ENCODE measurements at places on chromosomes 2 and 18.

- no peak for DNase-seq
Observed at GRCh38 chr18:7662866-7663265, 95.8 kb downstream of the PTPRM start.

DNA sequence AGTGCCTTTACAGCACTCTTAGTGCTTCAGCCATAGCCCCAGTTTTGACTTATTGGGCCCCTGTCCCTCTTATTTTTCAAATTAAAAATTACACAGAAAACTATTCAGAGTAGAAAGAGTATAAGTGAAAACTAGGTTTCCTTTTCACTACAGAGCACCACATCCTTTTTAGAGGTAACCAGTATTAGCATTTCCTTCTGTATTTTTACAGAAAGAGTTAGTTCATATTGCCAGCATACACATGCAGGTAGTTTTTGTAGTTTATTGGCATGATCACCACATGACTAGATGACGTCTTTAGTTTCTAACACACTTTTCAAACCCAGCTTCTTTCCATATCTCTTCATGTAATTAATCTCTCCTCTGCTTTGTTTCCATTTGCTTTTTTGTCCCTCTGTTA, 66.4 kb downstream of the UBE2E3 start:
- no peak for DNase-seq

GRCh38 chr2:107582487-107582886, 244.2 kb upstream of the RGPD4 start:
- no peak for DNase-seq

- no peak for DNase-seq
Observed at GRCh38 chr2:106232638-106233349, 38.7 kb upstream of the UXS1 start.

DNA sequence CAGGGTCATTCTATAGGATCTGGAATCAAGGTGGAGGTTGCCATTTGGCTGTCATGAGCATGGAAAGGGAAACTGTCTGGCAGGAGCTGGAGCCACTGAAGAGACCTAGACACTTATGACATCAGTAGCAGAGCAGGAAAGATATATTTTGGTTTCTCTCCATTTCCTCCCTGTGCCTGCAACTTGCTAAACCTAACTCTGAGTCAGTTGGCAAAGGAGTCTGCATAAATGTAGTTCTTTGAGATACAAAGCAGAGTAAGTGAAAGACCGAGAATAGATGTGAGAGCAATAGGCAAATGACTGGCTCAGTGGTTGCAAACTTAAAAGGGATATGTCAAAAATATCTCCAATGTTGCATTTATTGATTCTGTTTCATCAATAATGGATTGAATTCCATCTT, 757.7 kb downstream of the KCNJ3 start:
- DNase-seq = no peak

GRCh38 chr2:201558665-201559064, 84.6 kb downstream of the TMEM237 start:
- peak; percentile 4 for DNase-seq

- DNase-seq = no peak
Observed at GRCh38 chr2:71923143-71923525, 224.5 kb downstream of the CYP26B1 start.

GRCh38 chr2:84022810-84023431, 436.2 kb downstream of the SUCLG1 start:
- DNase-seq = no peak

DNA sequence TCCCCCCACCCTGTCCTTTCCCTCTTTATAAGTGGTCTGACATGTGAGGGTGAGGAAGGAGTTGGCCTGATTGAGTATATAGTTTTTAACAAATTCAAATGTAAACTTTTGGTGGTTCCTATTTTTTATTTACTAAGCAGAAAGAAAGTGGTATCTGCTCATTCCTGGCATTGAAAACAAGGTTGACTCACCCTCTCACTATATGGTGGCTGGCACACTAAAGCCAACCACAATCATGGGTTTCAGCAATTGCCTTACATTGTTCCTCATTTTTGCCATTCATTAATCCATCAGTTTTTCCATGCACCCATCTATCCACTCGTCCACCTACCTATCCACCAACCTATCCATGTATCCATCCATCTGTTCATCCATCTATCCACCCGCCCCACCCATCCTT, 75.4 kb upstream of the IGFBP5 start:
- no peak for DNase-seq

DNA sequence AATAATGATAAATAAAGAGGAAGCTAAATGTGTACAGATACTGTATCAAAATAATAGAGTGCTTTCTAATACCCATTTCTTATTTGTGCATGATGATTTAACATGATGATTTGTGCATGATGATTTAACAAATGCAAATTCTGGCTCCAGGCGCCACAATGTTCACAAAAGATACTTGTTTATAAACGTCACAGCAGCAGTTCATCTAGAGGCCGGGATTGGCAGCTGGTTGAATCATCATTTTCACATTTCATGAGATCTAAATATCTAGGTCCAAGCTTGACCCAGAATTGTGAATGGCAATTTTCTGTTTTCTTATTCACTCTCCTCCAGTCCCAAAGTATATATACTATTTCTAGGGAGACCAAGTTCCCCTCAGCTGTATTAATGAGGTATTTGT, 322.0 kb downstream of the SUCLG1 start:
- no peak for DNase-seq

- DNase-seq = no peak
Observed at GRCh38 chr2:103986001-103986400, 867.9 kb upstream of the POU3F3 start.

GRCh38 chr2:147049957-147050356, 794.9 kb upstream of the ACVR2A start:
- DNase-seq = no peak

- no peak for DNase-seq
Observed at GRCh38 chr2:230983566-230983965, 12.4 kb upstream of the SPATA3 start.

GRCh38 chr2:119407430-119408220, 24.0 kb upstream of the TMEM37 start:
- no peak for DNase-seq

DNA sequence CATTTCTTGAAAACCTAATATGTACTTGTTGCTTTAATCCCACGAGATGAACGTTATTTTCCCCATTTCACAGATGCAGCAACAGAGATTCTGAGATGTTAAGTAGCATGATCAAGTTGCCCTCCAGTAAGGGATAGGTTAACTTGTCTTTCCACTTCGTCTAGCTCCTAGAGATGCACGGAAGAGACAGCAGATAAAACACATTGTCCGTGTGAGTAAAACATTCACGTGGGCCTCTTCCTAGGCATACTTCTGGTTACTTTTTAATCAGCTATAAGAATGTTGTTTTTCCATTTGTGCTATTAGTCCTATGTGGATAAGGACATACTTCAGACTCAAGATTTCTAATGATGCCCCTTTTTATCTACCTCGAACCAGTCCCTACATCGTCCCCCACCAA, 1.2 kb upstream of the ARHGAP28 start:
- DNase-seq = no peak

DNA sequence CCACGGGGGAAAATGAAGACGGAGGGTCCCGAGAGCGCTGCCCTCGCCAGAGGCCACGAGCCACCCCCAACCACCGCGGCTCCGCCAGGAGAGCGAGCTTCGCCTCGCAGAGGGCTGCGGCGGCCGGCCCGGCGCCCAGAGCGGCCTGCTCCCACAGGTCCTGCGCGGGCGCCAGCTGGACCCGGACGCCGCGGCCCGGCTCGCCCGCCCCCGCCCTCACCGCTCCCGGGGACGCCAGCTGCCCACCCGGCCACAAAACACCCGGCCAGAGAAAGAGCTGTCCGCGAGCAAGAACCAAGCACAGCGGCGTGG, 709 bp downstream of the PTPN2 start:
- no peak for DNase-seq

DNA sequence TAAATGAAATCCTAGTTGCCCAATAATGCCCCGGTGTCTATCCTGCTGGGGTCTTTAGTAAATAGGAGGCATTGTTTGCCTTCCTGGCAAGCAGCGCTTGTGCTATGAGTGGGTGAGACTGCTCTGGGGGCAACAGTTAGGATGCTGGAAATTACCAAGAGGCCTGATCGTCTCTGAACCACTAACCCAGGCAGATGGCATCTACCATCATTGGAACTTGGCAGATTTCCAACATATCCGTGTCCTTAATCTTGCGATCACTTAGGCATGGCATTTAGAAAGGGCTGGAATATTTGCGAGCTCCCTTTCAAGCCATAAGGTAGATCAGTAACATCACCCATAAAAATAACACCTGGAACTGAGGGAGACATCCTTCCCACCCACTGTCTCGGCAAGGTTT, 18.8 kb upstream of the SH3RF3 start:
- DNase-seq = no peak

GRCh38 chr2:10193851-10194820, 71.6 kb downstream of the RRM2 start:
- no peak for DNase-seq

- no peak for DNase-seq
Observed at GRCh38 chr2:125961739-125962138, 694.2 kb upstream of the GYPC start.

DNA sequence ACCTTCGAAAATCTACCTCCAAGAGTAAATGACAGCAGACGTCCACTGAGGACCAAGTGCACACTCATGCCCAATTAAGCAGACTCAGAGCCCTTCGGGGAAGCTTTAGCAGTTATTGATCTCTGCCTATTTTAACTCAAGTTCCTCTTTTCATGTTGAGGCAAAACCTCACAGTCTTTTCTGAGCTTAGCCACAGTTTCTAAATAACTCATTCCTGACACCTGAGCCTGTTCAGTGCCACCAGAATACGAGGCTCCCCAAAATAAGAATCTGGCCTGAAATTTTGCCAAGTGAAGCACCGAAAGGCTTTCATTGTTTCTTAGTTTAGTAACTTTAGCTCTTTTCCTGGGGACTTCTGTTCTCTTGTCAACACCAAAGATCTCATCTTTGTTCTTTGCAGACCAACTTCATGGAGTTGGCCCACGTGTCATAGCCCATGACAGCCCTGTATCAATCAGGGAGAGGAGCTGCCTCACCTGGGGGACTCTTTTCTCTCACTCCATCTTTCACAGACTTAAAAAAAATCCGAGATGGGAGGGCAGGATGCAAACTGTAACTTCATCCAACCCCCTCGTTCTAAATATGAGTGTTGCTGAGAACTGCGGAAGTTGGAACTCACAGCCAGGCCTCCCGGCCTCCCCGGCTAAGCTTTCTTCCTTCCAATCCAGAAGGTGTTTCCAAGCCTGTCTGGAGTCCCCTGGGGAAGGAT, 22.2 kb downstream of the INPP5D start:
- peak; percentile 77 for DNase-seq

GRCh38 chr2:44267269-44267795, 7.9 kb upstream of the SLC3A1 start:
- no peak for DNase-seq

GRCh38 chr2:159134979-159135378, 151.5 kb downstream of the WDSUB1 start:
- no peak for DNase-seq

GRCh38 chr2:234426616-234427015, 70.3 kb downstream of the ARL4C start:
- DNase-seq = no peak

GRCh38 chr2:24891201-24891600, 28.8 kb downstream of the ADCY3 start:
- DNase-seq = no peak

DNA sequence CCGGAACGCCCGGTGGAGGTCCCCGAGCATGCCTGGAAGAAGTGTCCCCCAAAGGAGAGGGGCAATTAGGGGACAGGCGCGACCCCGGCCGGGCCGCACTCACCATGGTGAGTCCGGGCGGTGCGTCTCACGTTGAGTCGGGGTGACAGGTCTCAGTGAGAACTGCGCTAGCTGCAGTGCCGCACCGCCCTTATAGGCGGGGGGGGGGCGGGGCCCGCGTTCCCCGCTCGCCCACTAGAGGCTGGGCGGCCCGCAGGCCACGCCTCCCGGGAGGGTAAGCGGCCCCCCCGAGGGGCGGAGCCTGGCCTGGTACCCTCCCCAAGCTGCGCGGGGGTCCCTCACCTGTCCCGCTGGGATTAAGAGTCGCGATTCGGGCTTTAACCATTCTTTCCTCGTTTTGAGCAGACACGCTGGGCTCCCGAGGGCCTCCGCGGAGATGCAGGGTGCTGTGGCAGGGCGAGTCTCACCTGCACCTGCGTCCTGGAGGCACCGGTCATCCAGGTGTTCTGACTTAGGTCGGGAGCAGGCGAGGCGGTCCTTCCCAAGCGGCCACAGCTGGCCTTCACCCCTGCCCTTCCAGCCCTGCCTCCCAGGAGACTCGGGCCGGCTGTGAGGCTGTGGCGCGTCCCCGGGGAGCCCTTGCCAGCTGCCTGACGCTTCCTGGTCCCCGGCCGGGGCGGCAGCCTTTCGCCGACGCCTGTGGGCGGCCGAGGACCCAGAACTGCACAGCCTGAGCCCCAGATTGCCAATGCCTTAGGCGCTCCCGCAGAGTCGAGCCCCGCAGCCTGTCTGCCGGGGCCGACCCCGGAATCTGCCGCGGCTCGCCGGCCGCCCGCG, at the start of gene TUBA4A:
Gene TUBA4A (minus strand): TSS at position 166 of the 837 bp plus-strand sequence. CDS start 60 bp downstream, at position 106.
- DNase-seq = peak; percentile 91

- DNase-seq = peak; percentile 29
Observed at GRCh38 chr18:76349067-76349715, 145.9 kb downstream of the ZNF516 start.

Data from GM06990 (cell line).